ENCODE measurements at places on chromosomes 1 and 21.
A peak's percentile ranks its signal among the peaks of the same experiment; 100 is the strongest.

GRCh38 chr1:17930635-17931034, 175.5 kb downstream of the ACTL8 start:
- H3K36me3 ChIP-seq, result no peaks in the 10 kb centered on the region
- no peaks in the 10 kb centered on the region for H3K27me3 ChIP-seq
- no peaks in the 10 kb centered on the region for H3K4me1 ChIP-seq
- H3K4me3 ChIP-seq, result no peak overlapping the region

- peak; percentile 69 for DNase-seq
- no peak overlapping the region for H3K27ac ChIP-seq
- H3K27me3 ChIP-seq, result no peaks in the 10 kb centered on the region
- no peaks in the 10 kb centered on the region for H3K4me1 ChIP-seq
Observed at GRCh38 chr1:17168091-17168876, 36.6 kb upstream of the PADI1 start.

GRCh38 chr1:154155251-154155650, 378 bp upstream of the NUP210L start:
- peak overlapping the region; percentile 94 for H3K27ac ChIP-seq
- H3K4me3 ChIP-seq, result no peak overlapping the region
- peaks cover 12% of the 10 kb centered on the region for H3K36me3 ChIP-seq
- DNase-seq, result peak; percentile 20
- no peaks in the 10 kb centered on the region for H3K27me3 ChIP-seq
- no peaks in the 10 kb centered on the region for H3K4me1 ChIP-seq

DNA sequence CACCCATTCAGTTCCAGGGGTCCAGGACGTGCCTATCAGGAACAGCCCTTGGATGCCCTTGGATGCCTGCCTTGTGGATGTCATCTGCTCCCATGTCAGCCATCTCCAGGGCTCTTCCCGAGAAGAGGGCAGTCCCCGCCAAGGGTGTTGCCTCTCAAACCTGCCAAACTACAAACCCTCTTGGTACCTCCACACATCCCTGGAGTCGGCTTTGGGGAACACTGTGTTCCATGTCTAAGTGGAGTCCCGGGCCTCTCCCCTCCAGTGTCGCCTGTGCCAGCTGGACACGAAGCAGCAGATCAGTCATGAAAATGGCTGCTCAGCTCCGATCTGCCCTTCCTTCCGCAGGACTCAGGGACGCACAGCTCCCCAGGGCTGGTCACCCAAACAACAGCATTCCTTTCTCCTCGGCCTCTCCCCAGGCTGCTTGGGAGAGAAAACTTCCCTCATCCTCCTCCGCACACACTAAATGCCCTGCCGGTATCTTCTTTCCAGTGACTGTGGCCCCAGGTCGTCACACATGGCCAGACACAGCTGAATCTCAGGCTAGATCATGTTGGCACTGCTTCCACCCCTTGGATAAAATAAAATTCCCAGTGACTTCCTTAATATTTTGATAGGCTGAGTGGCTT, 53.4 kb downstream of the GALNT2 start:
- H3K27me3 ChIP-seq, result no peaks in the 10 kb centered on the region
- H3K4me3 ChIP-seq, result no peak overlapping the region
- H3K36me3 ChIP-seq, result no peaks in the 10 kb centered on the region
- no peak overlapping the region for H3K27ac ChIP-seq
- peak; percentile 92 for DNase-seq
- H3K4me1 ChIP-seq, result no peaks in the 10 kb centered on the region

GRCh38 chr1:213692321-213692720, 295.5 kb upstream of the PROX1 start:
- DNase-seq, result peak; percentile 16
- no peak overlapping the region for H3K27ac ChIP-seq
- H3K4me1 ChIP-seq, result no peaks in the 10 kb centered on the region

DNA sequence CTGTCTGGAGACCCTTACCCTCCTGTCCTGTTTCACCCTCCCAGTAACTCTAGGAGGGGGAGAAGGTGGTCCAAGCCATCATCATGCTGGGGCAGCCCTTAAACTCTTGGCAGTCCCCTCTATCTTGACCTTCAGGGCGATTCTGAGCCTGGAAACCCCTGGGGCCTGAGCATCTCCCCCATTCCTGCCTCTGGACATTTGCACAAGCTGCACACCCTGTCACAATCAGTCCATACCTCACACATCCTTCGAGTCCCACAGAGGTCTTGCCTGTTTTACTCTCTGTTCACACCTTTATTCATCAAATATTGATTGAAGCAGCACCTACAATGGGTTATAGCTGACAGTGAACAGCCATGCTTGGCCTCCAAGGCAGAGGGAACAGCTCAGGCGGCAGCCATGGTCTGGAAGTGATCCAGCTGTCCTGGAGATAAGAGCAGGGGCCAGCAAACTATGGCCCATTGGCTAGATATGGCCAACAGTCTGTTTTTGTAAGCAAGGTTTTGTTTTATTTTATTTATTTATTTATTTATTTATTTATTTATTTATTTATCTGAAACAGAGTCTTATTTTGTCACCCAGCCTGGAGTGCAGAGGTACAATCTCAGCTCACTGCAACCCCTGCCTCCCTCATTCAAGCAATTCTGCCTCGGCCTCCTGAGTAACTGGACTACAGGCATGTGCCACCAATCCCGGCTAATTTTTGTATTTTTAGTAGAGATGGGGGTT, 7.1 kb upstream of the FAM131C start:
- H3K36me3 ChIP-seq, result no peaks in the 10 kb centered on the region
- no peak overlapping the region for H3K4me3 ChIP-seq
- H3K27me3 ChIP-seq, result no peaks in the 10 kb centered on the region
- no peak for DNase-seq

GRCh38 chr1:232880354-232880753, 70.1 kb upstream of the NTPCR start:
- H3K27me3 ChIP-seq, result no peaks in the 10 kb centered on the region
- H3K27ac ChIP-seq, result no peak overlapping the region
- H3K4me3 ChIP-seq, result no peak overlapping the region
- no peaks in the 10 kb centered on the region for H3K4me1 ChIP-seq

DNA sequence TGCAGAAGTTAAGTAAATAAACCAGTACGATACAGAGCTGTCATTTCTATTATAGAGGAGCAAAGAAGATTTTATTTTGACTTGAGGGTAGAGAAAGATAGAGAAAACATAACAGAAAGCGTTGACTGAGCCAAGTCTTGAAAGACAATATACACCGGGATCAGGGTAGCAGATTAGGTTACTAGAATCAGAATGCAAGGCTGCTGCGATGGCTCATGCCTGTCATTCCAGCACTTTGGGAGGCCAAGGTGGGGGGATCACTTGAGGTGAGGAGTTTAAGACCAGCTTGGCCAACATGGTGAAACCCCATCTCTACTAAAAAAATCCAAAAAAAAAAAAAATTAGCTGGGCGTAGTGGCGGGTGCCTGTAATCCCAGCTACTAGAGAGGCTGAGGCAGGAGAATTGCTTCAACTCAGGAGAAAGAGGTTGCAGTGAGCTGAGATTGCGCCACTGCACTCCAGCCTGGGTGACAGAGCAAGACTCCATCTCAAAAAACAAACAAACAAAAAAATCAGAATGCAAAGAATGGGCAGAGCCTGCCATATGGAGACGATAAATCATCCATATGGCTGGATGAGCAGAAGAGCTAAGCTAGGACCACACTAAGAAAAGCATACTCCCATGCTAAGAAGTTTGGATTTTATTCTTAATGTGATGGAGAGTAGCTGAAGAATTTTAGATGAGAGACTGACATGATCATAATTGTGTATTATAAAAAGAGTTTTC, 9.9 kb upstream of the ABCD3 start:
- H3K36me3 ChIP-seq, result no peaks in the 10 kb centered on the region
- H3K27ac ChIP-seq, result no peak overlapping the region
- no peak overlapping the region for H3K4me3 ChIP-seq

DNA sequence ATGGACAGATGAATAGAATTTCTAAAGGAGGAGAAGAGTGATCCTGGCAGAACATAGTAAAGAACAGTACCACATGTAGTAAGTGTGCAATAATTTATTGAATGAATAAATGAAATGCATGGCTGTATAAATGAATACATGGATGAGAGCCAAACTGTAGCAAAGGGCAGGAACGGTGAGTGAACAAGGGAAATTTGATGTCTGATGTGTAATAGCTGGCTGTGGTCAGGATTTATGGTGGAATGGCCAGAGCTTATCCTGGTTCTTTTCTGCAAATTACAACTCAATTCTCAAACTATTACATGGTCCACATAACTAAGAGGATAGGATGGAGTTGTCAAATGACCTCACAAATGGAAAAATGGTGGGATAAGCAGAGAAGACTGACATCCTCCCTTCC, 43.2 kb upstream of the ARHGAP29 start:
- H3K4me3 ChIP-seq, result no peak overlapping the region
- no peak overlapping the region for H3K27ac ChIP-seq
- H3K36me3 ChIP-seq, result no peaks in the 10 kb centered on the region
- H3K4me1 ChIP-seq, result no peaks in the 10 kb centered on the region
- no peaks in the 10 kb centered on the region for H3K27me3 ChIP-seq
- no peak for DNase-seq

- no peak for DNase-seq
- no peaks in the 10 kb centered on the region for H3K4me1 ChIP-seq
- no peak overlapping the region for H3K27ac ChIP-seq
- H3K27me3 ChIP-seq, result no peaks in the 10 kb centered on the region
- no peaks in the 10 kb centered on the region for H3K36me3 ChIP-seq
- peak overlapping the region; percentile 26 for H3K4me3 ChIP-seq
Observed at GRCh38 chr1:28085129-28085528, 3.3 kb downstream of the EYA3 start.

GRCh38 chr1:234988155-234988517, 140.5 kb downstream of the TOMM20 start:
- H3K27me3 ChIP-seq, result no peaks in the 10 kb centered on the region
- peaks cover 45% of the 10 kb centered on the region for H3K4me1 ChIP-seq
- H3K36me3 ChIP-seq, result no peaks in the 10 kb centered on the region
- no peak for DNase-seq

DNA sequence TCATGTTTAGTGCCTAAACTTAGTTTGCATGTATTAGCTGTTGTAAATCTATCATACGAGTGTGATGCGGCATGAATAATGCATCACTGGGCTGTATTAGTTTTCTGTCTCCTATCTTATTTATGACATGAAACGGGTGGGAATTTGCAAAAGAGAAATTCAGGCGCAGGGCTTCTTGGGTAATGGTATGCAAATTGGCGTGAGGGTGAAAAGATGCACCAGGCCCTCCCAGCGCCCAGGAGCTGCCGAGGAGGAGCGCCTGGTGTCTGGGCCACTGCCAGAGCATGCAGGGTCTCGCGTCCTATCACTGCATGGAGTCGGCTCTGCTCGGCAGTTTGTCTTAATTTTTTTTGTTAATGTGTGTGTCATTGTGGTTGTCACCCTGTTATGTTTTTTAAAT, 82.9 kb upstream of the ACTL8 start:
- H3K4me3 ChIP-seq, result no peak overlapping the region
- H3K4me1 ChIP-seq, result no peaks in the 10 kb centered on the region
- H3K27ac ChIP-seq, result no peak overlapping the region
- DNase-seq, result no peak

Measured in kidney (tissue), 22 donors.